ENCODE measurements at places on chromosomes 2 and 18.

GRCh38 chr2:223797037-223797436 is 40.3 kb downstream of the AP1S3 start:
- DNase-seq = no peak

DNA sequence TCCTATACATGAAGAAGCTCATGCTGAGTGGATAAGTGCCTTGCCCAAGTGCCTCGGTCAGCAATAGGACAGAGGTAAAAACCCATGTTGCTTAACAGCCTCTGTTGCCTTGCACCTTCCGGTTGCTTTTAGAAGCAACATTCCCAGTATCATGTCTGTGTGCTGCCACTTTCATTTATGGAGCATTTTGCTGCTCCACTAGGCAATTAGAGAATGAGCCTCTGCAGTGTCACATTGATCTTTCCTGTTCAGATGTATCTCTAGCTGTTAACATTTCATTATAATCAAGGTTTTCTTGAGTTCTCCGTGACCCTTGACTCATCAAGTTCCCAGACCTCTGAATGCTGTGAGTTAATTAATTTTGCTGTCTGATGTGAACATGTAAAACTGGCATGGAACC is 134.5 kb upstream of the EPB41L3 start:
- DNase-seq = no peak

GRCh38 chr2:144686518-144687215 is 166.7 kb upstream of the ZEB2 start:
- no peak for DNase-seq

DNA sequence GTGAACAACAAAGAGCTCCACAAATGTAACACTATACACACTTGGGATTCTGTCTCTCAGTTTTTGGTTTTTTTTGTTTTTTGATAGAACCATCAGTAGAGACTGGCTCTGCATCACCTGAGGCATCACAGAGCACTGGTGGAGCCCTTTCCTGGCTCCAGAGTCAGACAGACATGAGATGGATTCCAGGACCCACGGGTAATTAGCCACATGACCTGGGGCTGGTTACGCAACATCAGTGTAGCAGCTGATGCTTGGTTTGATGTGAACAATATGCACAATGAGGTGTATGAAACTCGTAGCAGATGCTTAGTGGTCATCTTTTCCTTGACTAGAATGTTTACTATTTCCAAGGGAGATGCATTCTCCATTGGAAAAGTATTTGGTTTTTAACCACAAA is 40.7 kb downstream of the CMPK2 start:
- no peak for DNase-seq

- DNase-seq = no peak
Measured at GRCh38 chr18:33804258-33804657, 226.2 kb downstream of the ASXL3 start.

DNA sequence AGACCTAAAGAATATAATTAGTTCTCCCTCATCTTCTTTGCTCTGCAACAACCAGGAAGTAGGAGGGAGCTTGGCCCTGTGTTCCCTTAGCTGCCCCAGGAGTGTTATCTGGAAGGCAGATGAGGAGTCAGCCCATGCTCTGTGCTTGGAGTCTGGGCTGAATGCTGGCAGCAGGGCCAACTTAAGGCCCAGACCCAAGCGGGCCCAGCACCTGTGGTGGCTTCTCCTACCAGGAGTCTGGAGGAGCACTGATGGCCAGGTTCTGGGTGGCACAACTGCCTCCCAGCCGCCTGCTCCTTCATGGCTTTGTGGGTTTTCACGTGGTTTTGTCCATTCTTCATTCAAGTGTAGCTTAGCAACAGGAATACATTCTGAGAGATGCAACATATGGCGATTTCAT is 1910.7 kb upstream of the LRRTM1 start:
- DNase-seq = no peak

- no peak for DNase-seq
Measured at GRCh38 chr2:32947484-32948143, 861 bp downstream of the LTBP1 start.

- no peak for DNase-seq
Measured at GRCh38 chr18:1037776-1038175, 133.1 kb downstream of the ADCYAP1 start.

DNA sequence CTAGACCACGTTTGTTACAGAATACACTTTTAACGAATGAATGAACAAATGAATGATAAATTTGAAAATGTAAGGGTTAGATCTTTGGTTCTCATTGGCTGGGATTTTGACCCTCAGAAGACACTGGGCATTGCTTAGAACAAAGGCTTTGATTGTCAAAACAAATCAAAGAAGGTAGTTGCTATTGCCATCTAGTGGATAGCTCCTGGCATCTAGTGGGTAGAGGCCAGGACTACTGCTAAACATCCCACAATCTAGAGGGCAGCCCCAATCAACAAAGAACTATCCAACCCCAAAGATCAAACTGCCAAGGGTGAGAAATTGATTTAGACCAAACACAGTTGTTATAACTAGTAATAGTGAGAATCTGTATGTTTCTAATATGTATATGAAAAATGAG is 552.3 kb downstream of the KCNJ3 start:
- DNase-seq = no peak

DNA sequence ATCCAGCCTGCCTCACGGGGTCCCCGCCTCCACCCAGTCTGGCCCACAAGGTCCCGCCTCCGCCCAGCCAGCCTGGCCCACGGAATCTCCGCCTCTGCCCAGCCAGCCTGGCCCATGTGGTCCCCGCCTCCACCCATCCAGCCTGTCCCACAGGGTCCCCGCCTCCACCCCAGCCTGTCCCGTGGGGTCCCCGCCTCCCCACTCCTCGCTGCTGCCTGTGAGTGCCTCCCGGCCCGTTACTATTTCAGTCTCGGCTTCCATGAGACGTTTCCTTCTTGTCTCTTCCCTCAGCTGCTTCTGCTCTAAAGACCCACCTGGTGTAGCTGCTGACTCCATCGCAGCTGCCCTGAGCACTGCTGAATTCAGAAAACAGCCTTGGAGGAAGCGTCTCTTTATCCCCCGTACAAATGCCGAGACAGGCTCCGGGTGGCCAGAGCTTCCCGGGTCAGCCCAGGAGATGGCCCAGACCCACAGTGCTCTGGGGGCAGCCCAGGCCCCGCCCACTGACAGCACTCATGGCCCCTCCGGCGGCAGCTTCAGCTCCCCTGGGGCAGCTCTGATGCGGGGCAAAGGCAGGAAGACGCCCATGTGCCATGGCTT is 69.8 kb downstream of the NFATC1 start:
- no peak for DNase-seq

- no peak for DNase-seq
Measured at GRCh38 chr2:228629251-228629650, 447.8 kb upstream of the SPHKAP start.

DNA sequence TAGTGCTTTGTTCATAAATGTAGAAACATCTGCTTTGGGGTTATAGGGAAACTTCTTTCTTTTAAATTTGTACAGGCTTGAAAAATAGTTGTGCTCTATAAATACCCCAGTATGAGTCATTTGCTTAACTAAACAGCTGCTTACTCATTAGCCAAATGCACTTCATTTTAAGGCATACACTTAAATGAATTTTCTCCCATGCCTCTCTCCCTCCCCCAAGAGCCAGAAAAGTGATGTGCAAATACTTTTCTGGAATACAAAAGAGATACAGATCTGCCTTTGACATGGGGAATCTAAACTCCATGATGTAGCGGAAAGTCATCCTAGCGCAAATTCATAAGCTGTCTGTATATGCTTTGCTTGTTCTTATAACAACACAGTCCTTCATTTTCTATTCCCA is 469.4 kb downstream of the DLGAP1 start:
- DNase-seq = no peak

- no peak for DNase-seq
Measured at GRCh38 chr2:68646303-68646702, 2.9 kb downstream of the PROKR1 start.

GRCh38 chr2:102273619-102274211 is 37.6 kb upstream of the IL1RL1 start:
- no peak for DNase-seq

DNA sequence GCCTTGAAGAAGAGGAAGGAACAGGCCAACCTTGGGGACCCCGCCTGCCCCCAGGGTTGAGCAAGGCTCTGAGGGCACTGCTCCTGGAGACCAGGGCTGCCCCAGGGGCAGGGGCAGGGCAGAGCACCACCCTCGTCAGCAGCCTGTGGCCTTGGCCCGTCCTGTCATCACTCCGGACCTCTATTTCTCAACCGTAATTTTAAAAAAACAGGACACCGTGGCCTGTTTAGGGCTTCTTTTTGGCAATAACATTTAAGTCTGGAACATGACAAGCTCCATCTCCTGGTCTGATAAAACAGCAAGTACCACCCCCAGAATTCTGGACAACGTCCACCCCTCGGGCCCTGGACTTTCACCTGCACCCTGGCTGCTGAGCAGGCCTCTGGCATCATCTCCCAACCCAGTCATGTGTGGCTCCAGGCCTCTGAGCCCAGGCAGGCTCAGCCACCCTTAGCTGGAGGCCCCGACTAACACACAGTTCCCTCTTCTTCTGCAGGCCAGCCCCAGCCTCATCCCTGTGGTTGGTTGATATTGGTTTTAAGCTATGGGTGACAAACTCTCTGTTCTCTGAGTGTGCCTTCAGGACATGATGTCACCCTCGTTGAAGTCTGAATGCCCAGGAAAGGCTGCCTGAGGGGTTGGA is 22.6 kb upstream of the ID2 start:
- no peak for DNase-seq

- DNase-seq = no peak
Measured at GRCh38 chr2:34305587-34305986, 706.5 kb upstream of the FAM98A start.

DNA sequence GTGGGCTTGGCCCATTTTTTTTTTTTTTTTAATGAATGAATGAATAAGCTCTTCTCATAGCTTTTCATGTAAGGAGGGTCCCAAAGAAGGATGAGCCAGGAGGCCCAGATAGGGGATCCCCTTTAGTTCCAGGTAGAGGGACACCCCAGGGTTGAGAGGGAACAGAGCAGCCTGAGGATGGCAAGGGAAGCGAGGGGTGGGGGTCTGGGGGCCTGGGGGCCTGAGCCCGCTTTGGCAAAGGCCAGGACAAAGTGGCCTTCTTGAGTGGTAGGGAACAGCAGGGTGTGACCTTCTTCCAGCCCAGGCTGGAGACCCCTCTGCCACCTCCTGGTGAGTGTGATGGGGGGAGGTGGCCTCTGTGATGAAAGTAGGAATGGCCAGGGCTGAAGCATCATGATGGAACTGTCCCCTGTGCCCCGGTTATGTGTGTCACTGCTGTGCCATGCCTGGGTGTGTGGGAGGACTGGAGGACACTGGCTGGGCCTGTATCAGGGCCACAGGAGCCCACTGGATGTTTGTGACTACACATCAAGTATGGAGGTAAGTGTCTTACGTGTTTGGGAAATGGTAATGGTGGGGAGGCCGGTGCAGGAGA is 263.5 kb upstream of the HDAC4 start:
- DNase-seq = no peak

GRCh38 chr18:58288921-58289797 is 245.1 kb downstream of the NEDD4L start:
- DNase-seq = no peak

- DNase-seq = no peak
Measured at GRCh38 chr18:66046032-66046602, 295.3 kb downstream of the CDH7 start.

- DNase-seq = no peak
Measured at GRCh38 chr2:201255408-201256033, 4.8 kb upstream of the CASP8 start.

GRCh38 chr2:201707142-201707541 is 8.7 kb upstream of the MPP4 start:
- no peak for DNase-seq

GRCh38 chr2:15532996-15533395 is 28.1 kb downstream of the NBAS start:
- no peak for DNase-seq

DNA sequence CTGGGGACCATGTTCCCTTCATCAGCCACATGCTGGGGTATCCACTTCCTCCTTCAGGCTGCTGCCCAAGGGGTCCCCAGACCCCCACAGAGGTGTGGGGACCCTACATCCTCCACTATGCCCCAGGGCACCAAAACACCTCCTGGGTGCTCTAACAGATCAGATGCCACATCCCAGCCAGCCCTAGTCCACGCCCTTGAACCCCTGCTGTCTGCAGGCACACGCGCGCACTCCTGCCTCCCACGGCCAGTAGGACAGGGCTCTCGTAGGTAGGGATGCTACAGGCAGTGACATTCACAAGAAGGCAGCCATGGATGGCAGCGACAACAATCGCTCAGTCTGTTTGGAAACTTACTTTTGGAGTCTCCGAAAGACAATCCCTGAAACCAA is 3.0 kb upstream of the GPC1 start:
- no peak for DNase-seq

- no peak for DNase-seq
Measured at GRCh38 chr2:218179782-218180181, 13.0 kb upstream of the CXCR1 start.

DNA sequence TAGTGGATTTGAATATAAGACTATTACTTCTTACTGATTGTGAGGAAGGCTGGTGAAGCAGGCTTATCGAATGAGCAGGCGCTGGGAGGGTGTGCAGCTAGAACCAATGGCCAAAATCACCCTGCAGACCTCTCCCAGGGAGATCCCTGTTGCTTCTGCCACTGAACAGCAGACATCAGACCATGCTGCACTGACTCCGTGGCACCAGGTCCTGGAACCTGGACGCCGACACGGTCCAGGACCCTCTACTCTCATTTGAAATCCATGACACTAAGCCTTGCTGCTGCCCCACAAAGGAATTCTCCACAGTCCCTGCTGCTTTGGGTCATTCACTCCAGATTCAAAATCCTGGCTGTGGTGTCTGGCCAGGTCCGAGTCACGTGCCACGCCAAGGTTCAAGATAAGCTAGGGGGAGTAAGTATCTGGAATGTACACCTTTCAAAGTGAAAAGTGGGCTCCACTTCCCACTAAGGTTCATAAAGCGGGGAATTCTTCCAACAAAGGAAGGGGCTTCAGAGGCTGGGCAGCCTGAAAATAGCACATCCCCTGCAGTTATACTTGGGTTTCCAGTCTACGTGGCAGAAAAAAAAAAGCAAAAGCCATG is 9.0 kb upstream of the YWHAQ start:
- DNase-seq = no peak

GRCh38 chr2:45567288-45567963 is 43.6 kb downstream of the SRBD1 start:
- DNase-seq = no peak

DNA sequence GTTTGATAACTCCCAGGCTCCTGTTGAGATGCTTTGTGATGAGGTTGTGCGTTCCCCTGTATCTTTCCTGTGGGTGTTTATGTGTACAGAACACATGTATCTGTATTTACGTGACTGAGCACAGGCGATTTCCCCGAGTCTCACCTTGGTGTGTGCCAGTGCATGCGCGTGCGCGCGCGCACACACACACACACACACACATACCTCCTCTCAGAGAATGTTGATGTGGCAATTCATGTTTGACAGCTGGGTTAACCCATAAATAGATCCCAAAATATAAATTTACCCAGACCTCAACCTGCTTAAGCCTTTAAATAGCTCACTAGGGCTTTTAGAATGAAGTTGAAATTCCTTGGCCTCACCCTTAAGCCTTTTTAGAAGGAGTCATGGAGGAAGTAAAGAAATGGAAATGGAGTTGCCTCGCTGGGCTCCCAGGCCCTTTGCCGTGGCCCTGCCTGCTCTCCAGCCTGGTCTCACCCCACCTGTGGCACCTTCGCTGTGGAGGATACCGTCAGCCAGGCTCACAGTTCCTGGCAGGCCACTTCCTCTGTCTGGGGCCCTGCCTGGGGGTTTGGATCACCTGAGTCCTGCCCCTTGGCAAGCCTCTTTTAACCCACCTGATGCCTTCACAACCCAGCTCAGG is 20.3 kb downstream of the AGAP1 start:
- DNase-seq = no peak

- no peak for DNase-seq
Measured at GRCh38 chr2:239736358-239737143, 288.6 kb downstream of the NDUFA10 start.

Measured in nucleus accumbens (tissue), 56 donors.